ENCODE measurements at places on chromosomes 6 and 20.

GRCh38 chr6:156098839-156099238 is 643.2 kb upstream of the NOX3 start:
- no peak for DNase-seq

DNA sequence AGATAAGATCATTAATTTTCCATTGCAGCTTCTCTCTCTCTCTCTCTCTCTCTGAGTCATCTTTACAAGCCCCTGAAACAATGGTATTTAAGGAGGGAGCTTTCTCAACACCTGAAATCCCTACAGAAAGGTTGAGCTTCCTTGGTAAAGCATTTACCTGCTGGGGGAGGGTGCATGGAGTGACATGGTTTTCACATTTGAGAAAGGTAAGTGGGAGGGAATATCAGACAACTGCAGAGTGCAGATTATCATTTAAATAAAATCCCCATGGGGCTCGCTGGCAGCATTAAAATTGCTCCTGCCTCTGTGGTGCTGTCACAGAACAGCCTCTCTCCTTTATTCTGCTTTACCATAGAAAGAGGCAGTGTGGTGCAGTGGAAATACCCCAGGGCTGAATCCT is 10.3 kb upstream of the PDYN start:
- no peak for DNase-seq

DNA sequence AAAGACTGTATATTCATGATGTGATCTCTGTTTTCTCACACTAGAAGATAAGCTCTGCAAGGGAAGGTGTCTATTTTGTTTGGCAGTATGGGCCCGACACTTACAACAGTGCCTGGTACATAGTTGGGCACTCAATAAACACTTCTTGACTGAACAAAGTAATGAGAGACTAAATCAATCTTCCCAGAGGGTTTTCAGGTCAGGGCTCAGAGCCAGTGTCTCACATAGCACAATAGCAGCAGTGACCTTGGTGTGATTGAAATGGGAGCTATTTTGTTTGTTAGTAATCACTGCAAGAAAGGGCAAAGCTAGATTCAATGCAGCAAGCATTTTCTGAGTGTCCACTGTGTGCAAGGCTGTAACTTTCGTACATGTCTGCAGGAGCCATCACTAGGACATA is 26.4 kb upstream of the GCM1 start:
- no peak for DNase-seq

DNA sequence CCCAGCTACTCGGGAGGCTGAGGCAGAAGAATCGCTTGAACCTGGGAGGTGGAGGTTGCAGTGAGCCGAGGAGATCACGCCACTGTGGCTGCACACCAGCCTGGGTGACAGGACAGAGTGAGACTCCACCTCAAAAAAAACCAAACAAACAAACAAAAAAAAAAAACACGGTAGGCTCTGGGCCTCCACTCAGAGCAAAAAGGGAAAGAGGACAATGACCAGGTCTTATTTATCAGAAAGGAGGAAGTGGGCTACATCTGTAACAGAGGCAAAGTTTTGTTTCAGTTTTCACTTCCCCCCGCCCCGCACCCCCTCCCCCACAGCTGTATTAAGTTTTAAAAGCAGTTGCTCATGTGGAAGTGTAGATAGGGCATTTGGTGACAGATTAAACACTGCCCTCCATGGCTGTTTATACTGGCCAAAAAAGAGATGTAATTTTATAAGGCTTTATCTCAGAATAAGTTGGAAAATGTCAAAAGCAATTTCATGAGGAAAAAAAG is 114.6 kb downstream of the RCAN2 start:
- peak; percentile 56 for DNase-seq

- no peak for DNase-seq
Measured at GRCh38 chr6:414447-414846, 22.9 kb downstream of the IRF4 start.

DNA sequence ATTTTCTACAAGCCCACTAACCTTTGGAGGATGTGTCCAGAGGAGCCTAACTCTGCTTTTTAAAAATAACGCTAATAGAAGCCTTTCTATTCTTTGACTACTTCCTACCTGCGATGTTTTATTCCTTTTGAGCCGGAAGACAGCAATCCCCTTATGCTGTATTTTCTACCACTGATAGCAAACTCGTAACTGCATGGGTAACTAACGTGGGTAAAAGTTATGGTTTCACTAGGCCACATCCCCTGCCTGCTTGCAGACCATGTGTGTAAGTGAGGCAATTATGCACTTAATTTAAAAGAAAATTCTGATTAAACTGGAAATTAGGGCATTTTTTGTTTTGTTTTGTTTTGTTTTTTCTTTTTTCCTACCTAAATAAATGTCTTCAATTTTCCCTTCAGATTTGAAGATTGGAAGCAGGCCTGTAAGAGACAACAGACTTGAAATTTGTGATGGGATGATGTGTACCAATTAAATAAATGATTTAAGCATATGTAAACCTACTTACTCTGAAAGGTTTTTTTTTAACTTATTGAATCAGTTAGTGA is 931 bp downstream of the UFL1 start:
- no peak for DNase-seq

GRCh38 chr6:84764332-84765049 is at the start of gene TBX18:
Gene TBX18 (minus strand): TSS chr6:84764598. CDS start chr6:84764181, 417 bp downstream.
- DNase-seq: no peak

- DNase-seq: no peak
Measured at GRCh38 chr6:56958481-56958880, 3.6 kb downstream of the BEND6 start.

GRCh38 chr6:122903266-122903915 is 92.6 kb upstream of the CLVS2 start:
- DNase-seq: no peak

DNA sequence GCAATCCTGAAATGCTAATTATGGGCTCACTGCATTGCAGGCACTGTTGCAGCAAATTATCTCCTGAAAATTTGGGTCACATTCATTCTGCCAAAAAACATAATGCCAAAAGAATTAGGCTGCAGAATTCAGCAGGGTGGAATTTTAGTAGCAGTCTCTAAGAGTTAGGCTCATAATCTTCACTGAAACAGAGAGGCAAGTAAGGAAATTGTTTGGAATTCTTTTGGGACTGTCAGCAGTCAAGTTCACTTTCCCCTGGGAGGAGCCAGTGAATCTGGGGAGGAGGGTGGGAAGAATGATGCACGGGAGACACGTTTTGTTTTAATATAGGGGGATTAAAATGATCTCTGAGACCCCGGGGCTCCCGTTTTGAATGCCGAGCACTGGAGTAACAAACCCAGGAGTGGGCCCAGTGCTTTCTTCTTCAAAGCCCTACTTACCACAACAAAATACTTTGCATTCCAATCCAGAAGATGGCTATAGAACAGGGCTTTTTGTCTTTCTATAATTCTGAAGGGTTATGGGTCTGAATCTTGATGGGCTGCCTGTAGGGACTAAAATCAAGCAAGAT is 44.7 kb downstream of the SOBP start:
- DNase-seq: no peak

DNA sequence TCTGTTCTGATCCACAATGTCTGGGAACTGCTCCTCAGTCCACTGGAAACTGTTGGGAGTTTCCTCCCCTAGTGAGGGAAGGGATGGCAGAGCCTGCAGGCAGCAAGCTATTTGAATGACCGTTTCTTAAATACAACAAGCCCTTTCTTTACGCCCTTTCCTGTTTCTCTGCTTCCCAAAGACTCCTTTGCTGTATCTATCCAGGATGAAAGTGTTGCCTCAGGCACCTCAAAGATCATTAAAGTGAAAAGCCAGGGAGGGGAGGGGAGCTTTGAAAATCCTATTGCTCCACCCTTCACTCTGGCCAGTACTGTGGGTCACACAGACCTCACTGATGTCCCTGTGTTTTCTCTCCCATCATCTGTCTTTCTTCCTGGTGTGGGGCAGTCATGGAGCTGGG is 213.1 kb downstream of the RNF144B start:
- DNase-seq: no peak

- DNase-seq: no peak
Measured at GRCh38 chr20:3698591-3699001, 13.8 kb downstream of the SIGLEC1 start.

DNA sequence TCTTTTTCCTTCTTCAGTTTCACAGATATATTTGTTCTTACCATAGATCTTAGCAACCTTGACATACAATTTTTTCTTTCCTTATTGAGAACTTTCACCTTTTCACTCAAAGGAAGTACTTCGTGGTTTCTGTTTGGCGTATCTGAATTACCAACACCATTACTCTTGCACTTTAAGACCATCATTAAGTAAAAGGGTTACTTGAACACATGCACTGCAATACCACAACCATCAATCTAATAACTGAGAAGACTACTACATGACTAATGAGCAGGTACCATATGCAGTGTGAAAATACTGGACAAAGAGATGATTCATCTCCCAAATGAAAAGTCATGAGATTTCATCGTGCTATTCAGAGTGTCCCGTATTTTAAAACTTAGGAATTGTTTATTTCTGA is 21.7 kb upstream of the SENP6 start:
- DNase-seq: peak; percentile 16

- no peak for DNase-seq
Measured at GRCh38 chr6:84554074-84554473, 210.3 kb downstream of the TBX18 start.

DNA sequence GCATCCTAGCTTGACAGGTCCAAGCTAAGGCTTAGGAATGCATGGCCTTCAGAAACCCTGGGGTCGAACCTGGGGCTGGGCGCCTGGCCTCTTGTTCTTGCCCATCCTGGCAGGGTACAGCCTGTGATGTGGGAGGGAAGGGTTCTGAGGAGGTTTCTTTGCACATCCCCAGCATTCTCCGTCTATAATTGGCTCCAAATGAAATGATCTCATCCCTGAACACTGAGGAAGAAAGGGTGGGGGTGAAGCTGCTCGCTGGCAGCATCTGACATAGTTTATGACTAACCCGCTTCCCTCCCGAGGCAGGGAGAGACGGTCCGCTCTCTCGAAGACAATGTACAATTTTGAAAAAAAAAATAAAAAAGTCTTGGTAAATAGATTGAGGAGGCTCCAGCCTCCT is 67.1 kb upstream of the ZNFX1 start:
- no peak for DNase-seq

- DNase-seq: no peak
Measured at GRCh38 chr6:14518515-14519217, 401.1 kb downstream of the CD83 start.

DNA sequence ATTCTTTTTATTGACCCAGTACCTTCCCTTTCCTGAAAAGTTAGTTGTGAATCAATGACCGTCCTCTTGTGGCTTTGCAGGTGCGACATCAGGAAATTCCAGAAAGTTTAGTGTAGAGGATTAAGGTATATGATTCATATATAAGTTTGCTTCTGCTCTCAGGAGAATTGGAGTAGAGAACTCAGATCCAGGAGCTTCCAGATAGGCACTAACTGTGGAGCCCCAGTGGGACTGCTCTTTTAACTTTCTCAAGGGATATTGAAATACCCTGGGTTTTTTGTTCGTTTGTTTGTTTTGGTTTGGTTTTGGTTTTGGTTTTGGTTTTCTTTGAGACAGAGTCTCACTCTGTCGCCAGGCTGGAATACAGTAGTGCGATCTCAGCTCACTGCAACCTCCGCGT is 9.5 kb downstream of the TAAR2 start:
- no peak for DNase-seq

DNA sequence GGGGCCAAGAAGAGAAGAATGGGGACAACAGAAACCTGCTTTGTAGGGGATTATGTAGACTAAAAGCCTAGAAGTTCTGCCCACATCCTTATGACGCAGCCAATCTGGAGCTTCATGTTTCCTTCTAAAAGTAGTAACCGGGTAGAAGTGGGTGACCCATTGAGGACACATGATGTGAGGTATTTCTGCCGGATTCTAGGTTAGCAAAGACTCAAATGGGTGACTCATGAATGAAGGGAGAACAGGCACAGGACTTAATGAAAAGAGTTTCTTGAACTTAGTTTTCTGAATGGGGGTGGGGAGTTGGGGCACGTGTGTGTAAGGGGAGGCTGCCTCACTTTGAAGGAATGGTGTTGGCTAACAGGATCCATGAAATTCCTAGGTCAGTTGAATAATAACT is 68.8 kb downstream of the CDS2 start:
- DNase-seq: no peak

GRCh38 chr20:36541227-36541767 is at the start of gene MYL9:
Gene MYL9 (plus strand): TSS chr20:36541519. CDS start chr20:36544885, 3,366 bp downstream.
- DNase-seq: peak; percentile 84

DNA sequence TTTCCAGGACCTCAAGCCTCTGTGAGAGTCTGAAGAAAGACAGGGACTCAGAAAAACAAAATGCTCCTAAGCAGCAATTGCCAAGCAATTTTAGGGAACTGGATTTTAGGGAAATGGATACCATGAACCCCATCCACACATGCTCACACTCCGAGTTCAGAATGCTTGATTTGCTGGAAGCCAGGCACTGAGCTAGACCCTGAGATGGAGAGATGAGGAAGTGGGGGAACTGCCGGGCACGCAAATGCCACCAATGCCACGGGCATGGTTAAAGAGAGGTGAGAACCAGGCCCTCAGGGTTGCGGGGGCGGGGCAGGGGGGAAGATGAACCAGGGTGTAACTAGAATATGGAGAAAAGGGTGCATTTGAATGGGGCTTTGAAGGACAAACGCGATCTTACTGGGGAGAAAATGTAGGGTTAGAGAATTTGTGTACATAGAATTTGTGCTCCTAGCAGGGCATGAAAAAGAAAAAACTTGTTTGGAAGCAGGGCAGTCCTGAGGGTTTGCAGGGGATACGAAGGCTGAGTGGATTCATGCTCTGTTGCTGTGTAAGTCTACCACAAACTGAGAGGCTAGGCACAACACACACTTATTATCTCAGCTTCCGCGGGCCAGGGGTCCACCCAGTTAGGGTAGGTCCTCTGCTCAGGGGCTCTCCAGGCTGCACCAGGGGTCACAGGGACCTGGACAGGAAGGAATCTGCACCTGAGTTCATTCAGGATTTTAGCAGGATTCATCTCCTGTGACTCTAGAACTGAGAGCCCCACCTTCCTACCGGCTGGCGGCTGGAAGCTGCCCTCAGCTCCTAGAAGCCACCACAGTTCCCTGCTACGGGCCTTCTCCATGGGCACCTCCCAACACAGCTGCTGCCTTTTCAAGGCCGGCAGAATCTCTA is 108.0 kb downstream of the SNX5 start:
- no peak for DNase-seq

DNA sequence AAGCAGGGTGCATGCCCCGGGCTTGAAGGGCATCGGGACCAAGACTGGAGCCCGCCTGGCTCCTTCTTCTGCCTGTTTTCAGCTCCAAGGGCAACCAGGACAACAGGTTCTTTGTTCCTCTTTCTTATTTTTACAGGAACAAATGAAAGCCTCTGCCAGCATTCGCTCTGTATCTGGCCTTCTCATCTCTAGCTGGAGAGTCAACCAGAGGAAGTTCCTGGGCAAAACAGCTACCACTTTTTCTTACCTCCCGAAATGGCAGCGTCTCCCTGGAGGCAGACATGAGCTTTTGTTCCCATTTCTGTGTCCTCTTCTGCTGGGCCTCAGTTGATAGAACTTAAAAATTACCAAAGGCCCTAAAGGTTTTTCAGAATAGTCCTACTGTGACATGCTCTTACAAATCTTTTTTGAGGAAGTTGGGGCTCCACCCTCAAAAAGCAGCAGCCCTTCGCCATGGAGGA is 74.1 kb upstream of the NAA20 start:
- DNase-seq: no peak

- DNase-seq: no peak
Measured at GRCh38 chr20:9510911-9511310, 3.5 kb upstream of the LAMP5 start.
